ENCODE measurements at places on chromosomes 4 and X. TPM values are rescaled to one million over a fixed set of nuclear protein-coding genes. Genes with fewer than 3 reads are reported as not detected.

The DMRTC1 gene
- total RNA-seq: not detected

The VCX gene
- not detected for total RNA-seq

The P2RY10 gene
- 17.4 TPM for total RNA-seq

The KLF8 gene
- total RNA-seq: 6.7 TPM

The RAB33A gene
- total RNA-seq: 4.4 TPM

The ENAM gene
- not detected for total RNA-seq

The F8A1 gene
- total RNA-seq: 32.9 TPM

GRCh38 chrX:19639056-19639455, 123.7 kb upstream of the MAP3K15 start:
- no peak for DNase-seq

GRCh38 chr4:90174621-90175023, 47.4 kb downstream of the CCSER1 start:
- no peak for DNase-seq

GRCh38 chrX:12878536-12878935, 11.7 kb downstream of the TLR7 start:
- no peak for DNase-seq

- no peak for DNase-seq
Observed at GRCh38 chr4:156970501-156971164, 966 bp downstream of the PDGFC start.

GRCh38 chrX:10465254-10465653, 155.1 kb downstream of the MID1 start:
- no peak for DNase-seq

GRCh38 chr4:3184725-3185124, 64.2 kb upstream of the MSANTD1 start:
- no peak for DNase-seq

DNA sequence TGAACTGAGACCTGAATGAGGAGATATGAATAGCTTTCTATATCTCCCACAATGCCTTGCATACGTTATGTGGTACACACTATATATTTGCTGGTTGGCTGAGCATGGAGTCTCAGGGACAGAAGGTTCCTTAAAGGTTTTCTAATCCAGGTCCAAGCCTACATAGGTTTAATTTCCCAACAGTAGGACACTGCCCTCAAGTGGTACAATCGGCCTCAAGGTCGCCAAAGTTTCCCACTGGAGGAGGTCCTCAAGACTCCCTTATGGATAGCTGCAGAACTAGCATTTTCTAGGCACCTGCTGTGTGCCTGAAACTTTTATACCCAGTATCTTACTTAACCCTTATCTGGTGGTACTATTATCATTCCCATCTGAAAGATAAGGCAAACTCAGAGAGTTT, 21.0 kb upstream of the EFNB1 start:
- DNase-seq: no peak

GRCh38 chr4:184617600-184618196, 31.5 kb downstream of the CASP3 start:
- no peak for DNase-seq

DNA sequence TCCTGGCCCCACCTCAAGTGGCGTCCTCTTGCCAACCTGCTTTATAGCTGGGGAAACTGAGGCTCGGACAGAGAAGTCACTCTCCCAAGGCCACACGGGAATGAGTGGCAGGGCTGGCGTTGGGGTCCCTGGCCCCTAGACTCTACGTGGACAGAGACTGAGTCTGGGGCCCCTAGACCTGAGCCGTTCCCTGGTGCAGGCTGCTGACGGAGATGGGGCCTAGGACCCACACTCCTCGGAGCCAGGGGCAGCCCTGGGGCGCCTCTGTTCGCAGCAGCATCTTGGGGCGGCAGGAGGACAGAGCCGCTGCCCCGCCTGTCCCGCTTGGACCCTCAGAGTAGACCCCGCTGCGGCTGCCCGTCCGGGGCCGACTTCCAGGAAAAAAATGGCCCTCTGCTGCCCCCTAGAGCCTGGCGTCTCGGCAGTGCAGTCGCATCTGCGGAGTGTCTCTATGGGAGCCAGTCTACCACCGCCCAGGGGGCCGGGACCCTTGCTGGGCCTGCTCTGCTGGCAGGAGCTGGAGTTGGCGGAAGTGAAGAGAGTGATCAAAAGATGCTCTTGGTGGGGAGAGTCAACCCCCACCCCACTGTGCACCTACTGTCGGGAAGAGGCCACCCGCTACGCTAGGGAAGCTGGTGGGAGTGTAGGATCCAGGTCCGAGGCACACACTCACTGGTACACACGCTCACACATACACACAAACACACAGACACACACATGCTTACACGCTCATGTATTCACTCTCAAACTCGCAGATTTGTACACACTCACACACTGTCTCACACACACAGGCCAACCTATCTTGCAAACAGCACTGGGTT, 220.1 kb downstream of the AFAP1 start:
- DNase-seq: peak; percentile 69

DNA sequence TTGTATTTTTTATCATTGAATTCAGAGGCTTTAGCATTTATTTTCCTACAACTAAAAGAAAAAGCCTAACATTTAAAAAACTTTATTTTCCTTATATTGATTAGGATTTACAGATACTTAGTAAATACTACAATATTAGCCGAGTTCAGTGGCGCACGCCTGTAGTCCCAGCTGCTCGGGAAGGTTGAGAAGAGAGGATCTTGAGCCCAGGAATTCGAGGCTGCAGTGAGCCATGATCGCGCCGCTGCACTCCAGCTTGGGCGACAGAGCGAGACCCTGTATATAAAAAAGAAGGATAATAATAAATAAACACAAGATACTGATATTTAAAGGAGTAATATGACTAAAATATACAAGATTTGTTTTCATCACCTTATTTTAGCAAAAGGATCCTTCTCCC, 681 bp upstream of the UPF3B start:
- DNase-seq: no peak

GRCh38 chr4:147633113-147633512, 15.9 kb downstream of the TMEM184C start:
- DNase-seq: no peak

- DNase-seq: no peak
Observed at GRCh38 chr4:1227816-1228215, 21.1 kb downstream of the CTBP1 start.

DNA sequence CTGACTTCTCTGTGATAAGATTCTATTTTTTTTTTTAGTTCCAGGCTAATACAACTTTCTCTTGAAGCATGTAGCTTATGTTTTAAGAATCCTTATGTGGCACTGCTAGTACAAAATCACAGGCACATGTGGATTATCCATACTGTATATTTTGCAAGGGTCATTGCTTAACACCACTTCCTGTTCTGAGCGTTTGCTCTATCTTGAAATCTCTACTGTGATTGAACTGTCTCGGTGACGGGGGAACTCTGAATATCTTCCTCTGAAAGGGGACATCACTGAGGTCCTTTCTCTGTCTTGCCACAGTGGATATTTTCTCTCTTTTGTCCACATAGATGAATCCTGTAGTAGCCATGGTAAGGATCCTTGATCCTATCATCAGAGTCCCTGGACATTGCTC, 2.1 kb upstream of the WFS1 start:
- no peak for DNase-seq

DNA sequence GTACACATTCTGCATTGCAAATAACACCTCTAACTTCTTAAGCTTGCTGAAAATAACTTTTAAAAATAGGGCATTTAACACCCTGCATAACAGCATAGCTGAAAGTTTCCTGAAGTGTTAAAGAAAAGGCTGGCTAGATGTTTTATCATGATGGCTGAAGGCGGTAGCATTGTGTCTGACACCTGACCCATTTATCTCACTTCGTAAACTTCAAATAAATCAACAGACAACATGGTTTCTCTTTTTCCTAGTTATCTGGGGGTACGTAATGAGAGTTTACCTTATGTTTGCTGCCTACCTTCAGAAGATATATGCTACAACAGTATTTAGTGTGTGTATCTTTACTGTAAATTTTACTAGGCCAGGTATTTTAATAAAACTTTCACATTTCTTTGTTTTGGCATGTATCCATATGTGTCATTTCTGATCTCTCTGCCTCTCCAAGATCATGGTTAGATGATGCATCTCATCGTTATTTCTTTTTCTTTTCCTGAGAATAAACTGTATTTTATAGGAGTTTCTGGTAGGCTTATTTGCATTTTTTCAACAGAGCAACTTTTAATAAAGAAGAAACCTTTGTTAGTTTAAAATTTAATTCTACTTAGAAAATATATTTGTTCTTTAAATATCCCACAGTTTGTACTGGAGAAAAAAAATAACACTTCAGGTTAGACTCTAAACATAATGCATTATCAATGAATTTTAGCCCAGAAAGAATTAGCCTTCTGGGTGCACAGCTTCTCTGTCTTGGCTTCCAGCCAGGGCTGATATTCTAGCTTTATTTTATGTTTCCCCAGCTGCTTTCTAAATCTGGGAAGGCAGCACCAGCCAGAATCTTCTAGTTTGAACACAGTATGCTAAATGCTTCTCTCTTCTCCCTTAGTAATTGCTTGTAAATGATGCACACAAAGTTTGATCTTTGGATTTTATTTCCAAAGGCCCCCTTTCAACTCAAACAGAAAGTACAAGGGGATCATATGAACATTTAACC, 2.9 kb downstream of the NDST4 start:
- DNase-seq: no peak

DNA sequence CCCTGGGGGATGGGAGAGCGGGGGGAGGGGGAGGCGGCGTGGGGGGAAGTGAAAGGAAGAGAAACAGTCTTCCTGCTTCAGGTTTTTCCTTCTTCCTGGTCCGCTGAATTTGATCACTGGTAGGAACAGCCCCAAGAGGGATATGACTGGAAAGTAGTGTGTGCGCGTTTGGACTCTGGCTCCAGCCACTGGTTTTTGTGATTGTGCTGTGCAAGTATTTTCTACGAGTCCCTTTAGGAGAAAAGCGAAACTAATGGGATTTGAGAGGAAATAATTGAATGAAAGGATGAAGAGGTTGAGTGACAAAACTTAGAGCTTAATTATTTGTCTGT, 836 bp downstream of the PRRG1 start:
- no peak for DNase-seq

Measured in natural killer cell (primary cell).